ENCODE measurements at places on chromosomes 16 and 17.

- DNase-seq = no peak
Observed at GRCh38 chr17:80760511-80760911, 215.9 kb downstream of the RPTOR start.

GRCh38 chr17:48002266-48002915 lies 31.5 kb downstream of the CDK5RAP3 start:
- no peak for DNase-seq

GRCh38 chr16:65572156-65572555 lies 450.3 kb upstream of the CDH11 start:
- no peak for DNase-seq

DNA sequence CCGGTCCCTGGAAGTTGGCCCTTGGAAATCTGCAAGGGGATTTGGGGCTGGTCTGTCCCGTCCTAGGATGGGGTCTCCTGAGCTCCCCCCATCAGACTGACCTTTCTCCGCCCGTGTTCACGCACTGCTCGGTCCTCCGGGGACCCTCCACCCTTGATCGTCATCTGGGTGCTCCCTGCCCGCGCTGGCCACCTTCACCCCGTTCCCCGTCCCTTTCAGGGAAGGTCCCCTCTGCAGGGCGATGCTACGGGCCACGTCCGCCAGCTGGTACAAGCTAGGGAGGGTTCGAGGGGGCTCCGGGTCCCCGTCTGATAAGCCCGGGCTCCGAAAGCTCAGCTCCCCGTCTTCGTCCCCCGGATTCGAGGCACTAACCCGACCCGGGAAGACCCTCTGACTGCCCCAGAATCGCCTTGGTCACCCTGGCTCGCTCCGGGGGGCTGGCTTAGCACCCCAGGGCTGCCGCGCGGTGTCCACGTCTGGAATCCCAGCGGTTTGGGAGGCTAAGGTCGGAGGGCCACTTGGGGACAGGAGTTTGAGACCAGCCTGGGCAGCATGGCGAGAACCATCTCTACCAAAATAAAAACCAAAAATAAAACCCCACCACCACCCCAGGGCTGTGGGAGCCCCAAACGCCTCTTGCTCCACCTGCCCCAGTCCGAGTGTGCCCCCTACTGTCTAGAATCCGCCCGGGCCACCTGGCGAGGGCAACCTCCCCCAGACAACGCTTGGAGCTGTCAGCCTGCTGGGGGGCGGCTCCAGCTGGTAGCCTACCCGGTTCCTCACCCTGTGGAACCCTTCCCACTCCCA lies 1.1 kb upstream of the SLC43A2 start:
- DNase-seq = no peak

GRCh38 chr16:46830417-46830901 lies 521 bp downstream of the C16orf87 start:
- DNase-seq = no peak

- DNase-seq = no peak
Observed at GRCh38 chr16:51773071-51773890, 622.2 kb upstream of the SALL1 start.

GRCh38 chr16:56967733-56968132 lies 6.0 kb downstream of the CETP start:
- no peak for DNase-seq

DNA sequence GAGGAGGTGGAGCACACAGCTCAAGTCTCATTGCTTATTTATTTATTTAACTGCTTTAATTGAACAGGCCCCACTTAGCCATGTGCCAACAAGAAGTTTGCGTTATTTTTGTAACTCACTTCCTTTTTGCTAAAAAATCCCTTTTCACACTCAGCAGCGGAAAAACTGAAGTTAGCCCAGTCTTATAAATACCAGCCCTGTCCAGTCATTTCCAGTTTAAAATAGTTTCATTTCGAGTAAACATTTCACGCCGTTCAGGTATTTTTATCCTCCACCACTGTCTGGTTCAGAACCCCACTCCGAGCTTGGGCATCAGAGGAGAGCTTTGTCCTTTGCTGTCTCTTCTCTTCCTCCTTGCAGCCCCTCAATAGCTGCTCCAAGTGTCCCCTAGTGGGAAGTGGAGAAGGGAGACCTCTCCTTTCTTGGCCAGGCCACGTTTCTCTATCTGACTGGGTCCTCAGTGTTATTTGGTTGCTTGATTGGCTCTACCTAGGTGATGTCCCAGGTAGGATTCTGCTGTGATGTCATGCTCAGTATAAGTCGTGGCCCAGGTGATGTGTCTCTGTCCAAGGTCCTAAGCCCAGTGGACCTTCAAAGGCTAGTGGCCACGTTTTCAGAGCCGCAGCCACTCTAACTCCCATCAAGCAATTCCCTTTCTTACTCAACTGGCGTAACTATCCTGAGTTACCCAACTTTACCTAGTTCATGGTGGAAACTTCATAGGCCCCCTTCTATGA lies 53.0 kb upstream of the GAS7 start:
- no peak for DNase-seq

- no peak for DNase-seq
Observed at GRCh38 chr16:3118204-3118790, 5.9 kb downstream of the ZNF205 start.

- DNase-seq = no peak
Observed at GRCh38 chr16:1812732-1813163, 13.9 kb downstream of the HAGH start.

DNA sequence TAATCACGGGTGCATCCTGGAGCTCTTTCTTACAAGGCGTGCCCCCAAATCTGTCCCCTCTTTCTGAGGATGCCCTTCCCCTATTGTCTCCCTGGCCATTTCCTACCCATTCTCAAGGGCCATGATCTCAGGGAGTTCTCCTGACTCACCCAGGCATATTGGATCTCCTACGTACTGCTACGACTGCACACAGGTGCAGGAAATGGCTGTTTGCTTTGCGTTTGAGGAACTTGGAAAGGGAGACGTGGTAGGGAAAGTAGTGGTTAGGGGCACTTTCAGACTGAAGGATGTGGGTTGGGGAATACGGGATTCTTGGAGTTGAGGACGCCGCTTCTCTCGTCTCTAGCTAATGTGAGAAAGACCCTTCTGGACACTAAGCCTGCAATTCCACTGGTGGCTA lies 18.7 kb upstream of the MEOX1 start:
- DNase-seq = no peak

All from cerebellar nuclear complex (tissue), 1 donor.